ENCODE measurements at places on chromosomes 2 and 18.

- DNase-seq, result no peak
Observed at GRCh38 chr2:134642938-134643337, 75.9 kb downstream of the TMEM163 start.

GRCh38 chr2:215590010-215590745 lies 154.3 kb upstream of the FN1 start:
- no peak for DNase-seq

GRCh38 chr2:200751786-200752185 lies 59.9 kb upstream of the BZW1 start:
- DNase-seq, result no peak

GRCh38 chr2:148459377-148459778 lies 185.2 kb upstream of the EPC2 start:
- peak; percentile 40 for DNase-seq

GRCh38 chr2:206084439-206084869 lies 1.5 kb downstream of the INO80D start:
- DNase-seq, result peak; percentile 74

DNA sequence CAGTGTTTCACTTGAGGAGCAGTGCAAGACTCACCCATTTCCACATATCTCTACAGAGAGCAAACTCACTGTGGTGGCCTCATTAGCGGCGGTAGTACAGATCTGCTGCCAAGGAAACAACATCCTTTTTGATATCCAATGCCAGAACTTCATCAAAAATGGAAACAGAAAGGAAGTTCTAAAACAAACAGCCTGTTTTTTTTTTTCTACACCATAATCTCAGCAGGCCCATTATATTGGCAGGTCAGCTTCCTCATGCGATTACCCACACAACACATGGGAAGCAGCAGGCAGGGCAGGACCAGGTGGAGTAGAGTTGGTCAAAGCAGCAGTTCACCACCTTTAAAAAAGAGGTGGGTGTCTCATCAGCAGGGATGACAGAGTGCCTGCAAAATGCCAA lies 678.9 kb upstream of the CELF4 start:
- DNase-seq, result no peak

- DNase-seq, result peak; percentile 20
Observed at GRCh38 chr2:46569061-46569560, 89.7 kb downstream of the TMEM247 start.

- DNase-seq, result no peak
Observed at GRCh38 chr2:165665614-165666013, 128.4 kb downstream of the GALNT3 start.

DNA sequence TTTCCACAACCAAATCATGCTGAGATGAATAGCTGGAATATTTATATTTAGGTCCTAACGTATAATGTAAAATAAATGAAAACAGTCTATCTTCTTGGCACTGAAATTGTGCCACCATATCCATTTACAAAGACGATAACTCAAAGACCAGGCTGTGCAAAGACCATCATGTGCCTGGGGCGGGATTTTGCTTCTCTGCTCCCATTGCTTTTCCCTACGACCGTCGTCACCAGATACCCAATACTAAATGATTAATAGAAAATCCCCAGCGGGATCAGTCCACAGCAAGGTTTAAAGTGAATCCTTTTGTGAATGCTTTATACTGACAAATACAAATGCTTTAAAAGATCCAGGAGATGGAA lies 194.3 kb upstream of the ARL4C start:
- DNase-seq, result no peak

- DNase-seq, result no peak
Observed at GRCh38 chr2:163351966-163352365, 383.8 kb downstream of the FIGN start.

- no peak for DNase-seq
Observed at GRCh38 chr2:170034596-170034995, 143.4 kb upstream of the MYO3B start.

- no peak for DNase-seq
Observed at GRCh38 chr18:55121397-55122170, 162.3 kb upstream of the CCDC68 start.

GRCh38 chr2:10544252-10544651 lies 96.1 kb upstream of the ODC1 start:
- DNase-seq, result no peak

DNA sequence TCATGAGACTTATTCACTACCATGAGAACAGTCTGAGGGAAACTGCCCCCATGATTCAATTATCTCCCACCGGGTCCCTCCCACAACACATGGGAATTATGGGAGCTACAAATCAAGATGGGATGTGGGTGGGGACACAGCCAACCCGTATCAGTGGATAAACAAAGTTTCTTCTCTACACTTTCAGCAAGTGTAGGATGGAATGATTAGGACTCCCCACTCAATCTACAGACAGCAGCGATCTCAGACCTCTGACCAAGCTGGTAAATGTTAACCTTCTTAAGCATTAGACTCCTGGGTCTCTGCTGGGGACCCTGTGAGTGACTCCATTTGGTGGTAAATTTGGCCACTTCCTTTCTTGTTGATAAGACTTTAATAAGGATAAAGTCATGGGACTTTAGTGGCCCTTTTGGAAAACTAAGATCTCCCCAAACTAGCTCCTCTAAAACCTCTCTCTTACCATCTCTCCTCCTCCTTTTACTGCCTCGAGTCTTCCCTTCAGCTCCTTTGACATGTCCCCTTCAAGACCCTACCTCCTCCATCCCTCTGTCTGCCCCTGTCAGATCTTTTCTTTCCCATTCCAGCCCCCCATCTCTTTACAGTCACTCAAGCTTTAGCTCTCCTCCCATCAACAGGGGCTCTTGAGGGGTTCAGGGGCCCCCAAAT lies 71.9 kb downstream of the MYL12B start:
- DNase-seq, result no peak

GRCh38 chr2:195902857-195903256 lies 165.8 kb downstream of the DNAH7 start:
- DNase-seq, result no peak

DNA sequence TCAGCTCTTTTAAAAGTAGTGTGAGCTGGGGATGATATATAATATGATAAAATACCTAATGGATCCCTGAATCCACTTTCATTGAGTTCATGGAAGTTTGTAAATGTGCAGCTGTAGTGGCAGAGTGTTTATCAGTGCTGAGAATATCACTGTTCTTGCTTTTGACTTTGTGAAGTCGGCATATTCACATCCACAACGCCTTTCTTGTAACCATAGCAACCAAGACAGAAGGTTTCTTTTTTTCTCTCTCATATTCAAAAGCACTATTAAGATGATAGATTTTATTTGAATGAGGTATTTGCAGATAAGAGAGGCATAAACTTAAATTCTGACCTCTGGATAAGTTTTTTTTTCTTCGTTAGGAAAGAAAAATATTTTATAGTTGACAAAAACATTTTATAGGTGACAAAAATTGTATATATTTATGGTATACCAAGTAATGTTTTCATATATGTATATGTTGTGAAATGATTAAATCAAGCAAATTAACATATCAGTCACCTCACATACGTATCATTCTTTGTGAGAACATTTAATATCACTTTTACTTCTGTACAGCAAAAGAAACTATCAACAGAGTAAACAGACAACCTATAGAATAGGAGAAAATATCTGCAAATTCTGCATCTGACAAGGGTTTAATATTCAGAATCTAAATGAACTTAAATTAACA lies 130.0 kb downstream of the PLCL1 start:
- DNase-seq, result no peak

DNA sequence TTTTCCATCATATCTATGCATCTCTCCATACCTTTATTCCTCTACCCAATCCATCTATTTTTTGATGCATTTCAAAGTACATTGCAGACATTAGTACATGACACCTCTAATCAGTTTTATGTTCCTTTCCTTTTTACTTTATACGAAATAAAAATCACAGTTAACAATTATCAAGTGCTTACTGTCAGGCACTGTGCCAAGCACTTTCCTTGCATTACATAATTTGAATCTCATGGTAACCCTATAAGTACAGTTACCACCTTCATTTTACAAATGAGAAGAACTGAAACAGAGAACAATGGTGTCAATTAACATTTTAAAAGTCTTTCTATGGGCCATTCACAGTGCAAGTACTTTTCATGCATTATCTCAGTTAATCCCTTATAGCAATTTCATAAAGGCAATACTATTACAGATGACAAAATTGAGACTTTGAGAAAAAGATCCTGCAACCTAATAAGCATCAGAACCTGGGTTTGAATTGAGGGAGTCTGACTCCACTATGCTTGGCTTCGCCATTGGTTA lies 544.4 kb upstream of the TNP1 start:
- DNase-seq, result no peak
